Activated CD8-positive, alpha-beta memory T cell treated with anti-CD3 and anti-CD28 coated beads for 1 hour (primary cell): ENCODE measurements at places on chromosomes 3 and 15.

GRCh38 chr15:77753281-77753873 lies 120.7 kb upstream of the LINGO1 start:
- DNase-seq, result no peak

DNA sequence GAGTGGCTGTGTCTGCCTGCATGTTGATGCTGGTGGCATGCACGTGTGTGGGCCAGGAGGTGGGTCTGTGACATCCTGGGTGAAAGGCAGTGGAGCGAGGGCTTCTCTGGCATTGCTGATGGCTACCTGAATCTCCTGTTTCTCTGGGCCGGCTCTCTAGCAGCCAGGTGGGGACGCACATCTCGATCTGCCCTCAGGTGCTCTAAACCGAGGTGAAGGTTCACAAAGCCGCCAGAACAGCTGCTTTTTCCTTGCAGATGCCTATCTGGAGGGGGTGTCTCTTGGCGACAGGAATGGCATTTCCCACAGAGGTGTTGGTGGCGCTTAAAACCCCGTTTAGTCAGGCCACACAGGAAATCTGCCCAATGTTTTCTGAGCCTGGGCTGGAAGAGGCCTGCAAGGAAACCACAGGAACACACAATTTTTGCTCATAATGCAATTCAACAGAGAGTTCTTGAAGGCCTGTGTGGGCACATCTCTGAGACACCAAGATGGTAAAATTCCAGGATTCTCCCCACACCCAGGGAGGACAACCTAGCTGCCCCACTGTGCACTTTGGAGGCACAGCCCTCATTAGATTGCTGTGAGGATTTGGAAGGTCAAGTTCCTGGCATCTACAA lies 11.9 kb downstream of the TMEM158 start:
- no peak for DNase-seq

- DNase-seq, result no peak
These were observed 8.5 kb upstream of the PIAS1 start for GRCh38 chr15:68045289-68046265.

DNA sequence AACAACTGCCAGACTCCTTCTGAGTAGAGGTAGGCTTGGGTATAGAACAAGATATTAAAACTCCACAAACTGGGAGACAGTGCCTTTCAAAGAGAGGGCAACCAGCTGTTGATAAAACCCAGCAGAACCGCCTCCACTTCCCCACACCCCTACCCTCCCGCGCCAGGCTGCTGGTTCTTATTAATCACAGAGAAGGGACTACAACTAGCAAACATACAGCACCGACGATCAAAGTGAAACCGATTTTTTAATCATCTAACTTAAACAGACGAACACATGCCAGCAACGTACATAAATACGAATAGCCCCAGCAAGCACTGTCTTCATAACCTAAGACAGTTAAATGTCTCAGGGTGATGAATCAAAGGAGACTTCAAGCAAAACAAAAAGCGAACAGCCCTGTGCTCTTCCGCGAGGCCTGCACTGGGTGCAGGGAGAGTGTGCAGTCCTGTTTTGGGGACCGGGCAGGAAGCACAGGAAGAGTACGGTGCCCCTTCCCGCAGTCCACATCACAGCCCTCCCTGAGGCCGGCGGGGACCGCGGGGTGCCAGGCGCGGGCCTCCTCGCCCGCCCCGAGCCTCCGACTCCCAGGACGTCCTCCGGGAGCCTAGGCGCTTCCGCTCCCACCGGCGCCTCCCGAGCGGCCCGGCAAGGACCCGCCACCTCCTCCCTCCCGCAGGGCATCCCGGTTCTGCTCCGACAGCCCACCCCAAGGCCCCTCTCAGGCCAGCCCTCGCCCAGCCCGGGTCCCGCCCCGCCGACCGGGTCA lies 75.1 kb upstream of the VGLL4 start:
- no peak for DNase-seq

DNA sequence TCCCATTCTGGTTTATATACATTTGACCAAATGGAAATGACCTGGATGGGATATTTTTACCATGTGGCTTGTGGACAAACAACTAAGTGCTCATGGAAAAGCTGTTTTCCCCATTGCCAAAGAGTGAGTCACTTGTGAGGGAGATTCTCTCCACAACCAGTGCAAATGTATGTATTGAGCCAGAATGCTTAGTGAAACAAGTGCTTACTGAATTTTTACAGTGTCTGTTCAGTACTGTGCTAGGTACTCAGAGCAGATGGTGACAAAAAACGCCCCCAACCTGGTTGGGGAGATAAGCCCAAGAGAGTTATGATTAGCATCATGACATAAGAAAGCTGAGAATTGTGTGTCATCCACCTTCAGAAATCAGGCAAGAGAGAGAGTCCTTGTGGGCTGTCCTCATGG lies 2.3 kb downstream of the CHP1 start:
- no peak for DNase-seq

DNA sequence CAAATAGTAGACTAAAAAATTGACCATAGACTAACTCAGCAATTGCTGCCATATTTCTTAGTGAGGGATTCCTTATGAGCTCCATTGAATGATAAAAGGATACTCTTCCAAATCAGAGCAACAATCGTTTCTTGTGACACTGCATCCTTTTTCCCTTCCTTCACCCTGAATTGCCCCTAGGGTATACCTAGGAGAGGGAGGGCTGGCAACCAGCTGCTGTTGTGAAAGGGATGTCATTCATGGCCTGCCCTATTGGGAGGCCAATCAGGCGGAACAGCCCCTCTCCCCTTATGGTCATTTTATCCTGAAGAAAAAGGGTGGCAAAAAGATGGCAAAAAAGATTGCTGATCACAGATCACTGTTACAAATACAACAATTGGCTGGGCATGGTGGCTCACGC lies 26.3 kb downstream of the B3GNT5 start:
- no peak for DNase-seq

GRCh38 chr3:117407317-117407716 lies 697.7 kb downstream of the TUSC7 start:
- no peak for DNase-seq

- DNase-seq, result no peak
These were observed 14.3 kb downstream of the CEP152 start for GRCh38 chr15:48796521-48796920.

DNA sequence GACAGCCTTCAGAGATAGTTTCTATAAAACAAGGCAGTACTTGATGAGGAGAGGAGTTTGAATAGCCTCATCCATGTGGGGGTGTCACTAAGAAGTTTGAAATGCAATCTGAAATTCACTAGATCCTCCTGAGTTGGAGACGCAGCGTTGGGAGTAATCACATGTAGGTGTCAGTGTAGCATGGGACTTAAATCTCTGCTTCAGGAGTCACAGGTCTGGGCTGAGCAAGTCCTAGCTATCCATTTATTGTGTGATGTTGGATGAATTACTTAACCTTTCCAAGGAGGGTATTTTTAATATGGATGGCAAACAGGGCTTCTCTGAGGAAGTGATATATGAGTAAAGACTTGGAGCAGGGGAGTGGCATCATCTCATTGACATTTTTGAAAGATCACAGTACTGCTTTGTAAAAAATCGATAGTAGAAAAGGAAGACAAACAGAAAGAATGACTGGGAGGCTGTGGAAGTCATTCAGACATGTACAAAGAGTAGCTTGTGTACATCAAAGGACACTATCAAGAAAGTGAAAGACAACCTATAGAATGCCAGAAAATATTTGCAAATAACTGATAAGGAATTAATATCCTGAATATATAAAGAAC lies 17.1 kb downstream of the CP start:
- no peak for DNase-seq

- DNase-seq, result no peak
These were observed 19.9 kb upstream of the TNFAIP8L3 start for GRCh38 chr15:51114437-51115119.

DNA sequence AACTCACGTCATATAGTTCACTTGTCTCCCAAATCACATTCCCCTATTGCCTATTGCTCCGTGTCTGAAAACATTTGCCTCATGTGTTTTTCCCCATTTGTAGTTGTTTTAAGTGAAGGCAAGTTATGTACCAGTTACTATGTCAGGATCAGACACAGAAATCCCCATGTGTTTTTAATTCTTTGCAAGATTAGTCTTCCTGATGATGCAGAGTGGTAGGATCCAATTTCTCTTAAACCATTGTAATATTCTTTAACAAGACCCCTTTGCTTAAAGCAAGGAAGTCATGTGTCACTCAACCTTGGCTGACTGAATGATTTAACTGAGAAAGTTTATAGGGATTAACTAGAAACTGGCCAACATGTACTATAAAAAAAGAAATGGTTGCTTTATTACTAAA lies 164.4 kb downstream of the OPA1 start:
- no peak for DNase-seq

GRCh38 chr3:169173231-169173630 lies 490.3 kb downstream of the MECOM start:
- DNase-seq, result no peak

GRCh38 chr15:65743637-65744252 lies 48.3 kb downstream of the DENND4A start:
- no peak for DNase-seq
